GM12878 (cell line): ENCODE measurements at places on chromosomes 12 and 14. TPM values are rescaled to one million over a fixed set of nuclear protein-coding genes. Genes with fewer than 3 reads are reported as not detected.

- no peak for DNase-seq
Measured at GRCh38 chr12:130813436-130813835, 25.6 kb downstream of the STX2 start.

DNA sequence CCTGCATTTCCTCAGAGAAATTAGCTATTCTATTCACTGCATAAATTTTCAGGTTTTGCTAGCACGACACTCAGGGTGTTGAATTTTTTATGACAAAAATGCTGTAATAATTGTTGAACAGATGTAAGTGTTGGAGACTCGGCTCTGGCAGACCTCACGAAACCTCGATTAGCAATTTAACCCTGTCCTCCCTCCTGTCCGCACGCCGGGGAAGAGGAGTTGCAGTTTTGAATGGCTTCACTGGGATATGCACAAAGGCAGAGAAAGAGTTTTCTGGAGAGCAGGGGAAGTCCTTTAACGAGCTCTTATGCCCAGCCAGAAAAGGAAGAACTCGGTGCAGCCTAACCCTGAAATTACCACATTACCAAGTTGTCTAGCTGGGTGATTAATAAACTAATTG lies 661.1 kb downstream of the VRK1 start:
- DNase-seq = no peak

GRCh38 chr12:3684449-3685051 lies 68.4 kb downstream of the CRACR2A start:
- DNase-seq = no peak

GRCh38 chr12:102478405-102479098 lies 1.8 kb downstream of the IGF1 start:
- peak; percentile 82 for DNase-seq

- DNase-seq = no peak
Measured at GRCh38 chr12:123096182-123096581, 54.7 kb downstream of the PITPNM2 start.

GRCh38 chr12:92408072-92408900 lies 262.6 kb upstream of the BTG1 start:
- no peak for DNase-seq

- no peak for DNase-seq
Measured at GRCh38 chr12:120466560-120467315, 2.8 kb downstream of the SRSF9 start.

DNA sequence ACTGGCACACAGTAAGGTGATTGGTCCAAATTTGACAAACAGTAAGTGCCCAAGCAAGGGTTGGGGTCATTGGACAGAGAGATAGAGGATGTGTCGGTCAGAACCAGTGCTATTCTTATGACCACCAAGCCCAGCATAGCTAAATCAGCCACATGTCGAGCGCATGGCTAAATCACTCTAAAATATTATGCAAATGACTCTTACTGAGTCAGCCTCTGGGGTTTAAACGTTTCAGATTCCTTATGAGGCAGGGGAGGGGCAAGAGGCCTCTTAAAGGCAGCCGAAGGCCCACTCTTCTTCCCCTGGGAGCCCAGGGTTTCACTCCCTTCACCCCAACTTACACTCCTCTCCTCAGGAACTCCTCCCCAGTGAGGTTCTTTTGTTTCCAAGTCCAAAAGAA lies 603 bp upstream of the ENDOU start:
- DNase-seq = no peak

- no peak for DNase-seq
Measured at GRCh38 chr12:11621797-11622423, 27.6 kb upstream of the ETV6 start.

GRCh38 chr12:88895634-88896033 lies 315.4 kb upstream of the KITLG start:
- DNase-seq = no peak

DNA sequence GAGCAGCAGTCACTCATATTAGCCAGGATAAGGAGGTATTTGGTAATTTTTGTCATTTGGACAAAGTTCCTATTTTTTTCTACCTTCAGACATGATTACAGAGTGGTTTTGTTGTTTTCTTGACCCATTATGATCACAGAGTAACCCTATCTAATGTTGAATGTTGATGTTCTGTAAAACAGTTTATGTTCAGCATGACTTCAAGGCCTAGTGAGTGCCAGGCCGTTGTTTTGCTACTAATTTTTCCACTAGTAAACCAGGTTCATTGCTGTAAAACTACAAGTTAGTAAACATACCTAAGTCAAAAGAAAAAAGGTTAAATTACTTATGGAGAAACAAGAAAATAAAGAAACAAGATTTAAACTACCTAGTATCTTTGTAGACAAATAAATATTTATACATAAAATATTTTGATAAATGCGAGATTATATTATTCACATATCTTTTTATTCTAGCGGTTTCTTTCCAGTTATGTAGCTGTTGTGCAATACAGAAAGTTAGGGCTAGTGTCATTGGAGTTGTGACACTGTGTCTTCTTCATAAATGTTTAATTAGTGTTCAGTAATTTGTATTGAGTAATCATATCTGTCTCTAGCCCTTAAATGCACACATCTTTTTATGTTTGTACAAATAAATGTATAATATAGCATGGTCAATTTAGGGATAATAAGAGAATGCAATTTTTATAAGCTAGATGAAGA lies 16.5 kb downstream of the ETNK1 start:
- no peak for DNase-seq

GRCh38 chr12:111606767-111607230 lies 7.7 kb upstream of the ATXN2 start:
- DNase-seq = no peak

The CD163 gene
- total RNA-seq = 0.27 and 0.74 TPM in 2 replicates

The RNASE4 gene
- 0.29 and 1.1 TPM in 2 replicates for total RNA-seq

The KLRC3 gene
- total RNA-seq = not detected in 2 replicates

The CRIP2 gene
- 0.49 and 0.61 TPM in 2 replicates for total RNA-seq

The SYT10 gene
- total RNA-seq = 0.05 TPM in 1 of 2 replicates, not detected in the other

The CLEC9A gene
- not detected in 2 replicates for total RNA-seq

The GDF3 gene
- not detected in 2 replicates for total RNA-seq

The PRH2 gene
- total RNA-seq = not detected in 2 replicates

The GLT8D2 gene
- 0.13 and 0.41 TPM in 2 replicates for total RNA-seq
